ENCODE measurements at places on chromosomes 5 and 9.
A peak's percentile ranks its signal among the peaks of the same experiment; 100 is the strongest.

DNA sequence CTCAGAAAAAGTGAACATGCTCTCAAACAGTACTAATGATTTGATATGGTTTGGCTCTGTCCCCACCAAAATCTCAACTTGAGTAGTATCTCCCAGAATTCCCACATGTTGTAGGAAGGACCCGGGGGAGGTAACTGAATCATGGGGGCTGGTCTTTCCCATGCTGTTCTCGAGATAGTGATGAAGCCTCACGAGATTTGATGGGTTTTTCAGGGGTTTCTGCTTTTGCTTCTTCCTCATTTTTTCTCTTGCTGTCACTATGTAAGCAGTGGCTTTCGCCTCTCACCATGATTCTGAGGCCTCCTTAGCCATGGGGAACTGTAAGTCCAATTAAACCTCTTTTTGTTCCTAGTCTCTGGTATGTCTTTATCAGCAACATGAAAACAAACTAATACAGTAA is 401.3 kb downstream of the BNC2 start:
- no peak for DNase-seq

DNA sequence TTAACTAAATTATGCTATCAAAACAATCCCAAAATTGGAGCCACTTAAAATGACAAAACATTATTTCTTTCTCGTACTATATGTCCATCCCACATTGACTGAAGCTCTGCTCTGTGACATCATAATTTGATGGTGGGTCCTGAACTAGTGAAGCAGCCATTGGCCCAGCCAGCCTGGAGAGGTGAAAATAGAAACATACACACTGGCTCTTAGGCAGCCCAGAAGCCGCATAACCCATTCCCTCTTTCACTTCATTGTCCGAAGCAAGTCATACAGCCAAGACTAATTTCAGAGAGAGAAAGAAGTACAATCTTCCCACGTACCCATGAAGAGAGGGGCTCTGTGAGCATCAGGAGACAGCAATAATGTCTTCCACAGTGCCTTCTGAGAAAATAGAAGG is 342.5 kb downstream of the NFIB start:
- no peak for DNase-seq

GRCh38 chr5:146049704-146050026 is 55.7 kb downstream of the PLAC8L1 start:
- no peak for DNase-seq

GRCh38 chr5:146076455-146076854 is 28.9 kb downstream of the PLAC8L1 start:
- no peak for DNase-seq

DNA sequence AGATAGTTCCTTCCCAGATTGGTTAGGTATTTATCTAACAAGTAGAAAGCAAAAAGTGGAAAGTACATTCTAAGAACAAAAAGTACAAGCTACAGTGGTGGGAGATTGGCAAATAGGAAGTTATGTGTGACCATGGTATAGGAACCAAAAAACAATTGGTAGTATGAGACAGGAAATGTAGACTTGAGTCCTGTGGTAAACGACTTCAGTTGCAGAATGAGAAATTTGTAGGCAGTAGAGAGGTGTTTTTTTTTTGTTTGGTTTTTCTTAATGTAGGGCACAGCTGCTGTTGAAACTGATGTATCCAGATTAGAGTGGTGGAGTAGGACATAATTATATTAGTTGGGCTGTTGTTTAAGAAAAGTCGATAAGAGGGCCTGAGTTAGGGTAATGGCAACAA is 72.0 kb downstream of the CCNH start:
- DNase-seq: no peak

DNA sequence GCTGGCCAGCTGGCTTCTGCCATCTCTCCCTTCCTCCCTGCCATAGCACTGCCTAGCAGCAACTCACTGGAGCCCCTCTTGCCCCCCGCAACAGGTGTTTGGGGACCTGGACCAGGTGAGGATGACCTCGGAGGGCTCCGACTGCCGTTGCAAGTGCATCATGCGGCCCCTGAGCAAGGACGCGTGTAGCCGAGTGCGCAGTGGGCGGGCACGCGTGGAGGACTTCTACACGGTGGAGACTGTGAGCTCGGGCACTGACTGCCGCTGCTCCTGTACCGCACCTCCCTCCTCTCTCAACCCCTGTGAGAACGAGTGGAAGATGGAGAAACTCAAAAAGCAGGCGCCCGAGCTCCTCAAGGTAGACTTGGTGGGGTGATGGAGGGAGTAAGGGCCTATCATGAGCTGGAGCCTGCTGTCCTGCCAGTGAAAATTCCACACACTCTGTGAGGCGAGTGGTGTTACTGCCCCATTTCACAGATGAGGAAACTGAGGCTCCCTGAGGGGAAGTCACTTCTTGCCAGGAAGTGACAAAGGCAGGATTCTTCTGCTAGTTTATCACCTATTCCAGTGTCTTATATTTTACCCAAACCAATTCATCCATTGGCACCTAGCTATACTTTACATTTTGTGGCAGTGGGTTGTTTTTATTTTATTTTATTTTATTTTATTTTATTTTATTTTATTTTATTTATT is 10.1 kb downstream of the OLFML2A start:
- DNase-seq: peak; percentile 4

GRCh38 chr5:22621084-22621483 is 232.1 kb downstream of the CDH12 start:
- no peak for DNase-seq

- DNase-seq: no peak
Measured at GRCh38 chr9:130583271-130583670, 3.9 kb downstream of the FUBP3 start.

DNA sequence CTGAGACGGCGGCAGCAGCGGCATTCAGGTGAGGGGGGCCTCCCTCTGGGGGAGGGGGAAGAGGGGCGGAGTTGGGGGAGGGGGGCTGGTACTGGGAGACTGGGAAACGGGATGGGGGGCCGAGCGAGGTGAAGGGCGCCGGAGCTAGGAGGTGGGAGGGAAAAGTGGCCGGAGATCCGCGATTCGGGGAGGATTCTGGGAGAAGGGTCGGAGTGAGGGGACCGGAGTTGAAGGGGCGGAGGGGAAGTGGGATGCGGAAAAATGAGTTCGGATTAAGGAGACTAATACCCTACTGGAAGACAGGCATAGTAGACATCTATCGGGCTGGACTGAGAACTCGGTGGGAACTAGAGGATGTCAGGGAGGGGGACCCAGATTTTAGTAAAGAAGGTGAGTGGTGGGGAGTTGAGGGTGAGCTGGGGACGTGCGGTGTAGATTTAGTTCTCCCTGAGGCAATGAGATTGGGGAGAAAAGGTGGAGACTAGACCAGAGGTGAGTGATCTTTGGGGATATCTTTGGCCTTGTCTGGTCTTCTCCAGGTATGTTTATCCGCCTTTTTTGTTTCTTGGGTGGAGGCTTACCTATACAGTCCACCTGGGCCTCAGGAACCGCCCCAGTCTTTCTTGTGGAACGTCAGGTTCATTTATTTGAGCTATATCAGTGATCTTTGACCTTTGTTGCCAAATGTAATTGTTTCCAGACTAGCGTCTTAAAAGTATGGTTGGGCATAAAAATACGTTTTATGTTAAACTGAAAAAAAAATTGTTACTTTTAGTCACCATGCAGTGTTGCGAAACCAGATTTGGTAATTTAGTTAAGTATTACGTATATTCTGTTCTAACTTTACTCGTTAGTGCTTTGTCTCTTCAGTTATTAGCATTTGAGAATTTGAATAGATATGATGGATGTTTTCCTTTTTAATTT is 632 bp downstream of the UBAP1 start:
- DNase-seq: peak; percentile 74

GRCh38 chr9:33445389-33446239 is 1.8 kb downstream of the AQP3 start:
- peak; percentile 35 for DNase-seq

DNA sequence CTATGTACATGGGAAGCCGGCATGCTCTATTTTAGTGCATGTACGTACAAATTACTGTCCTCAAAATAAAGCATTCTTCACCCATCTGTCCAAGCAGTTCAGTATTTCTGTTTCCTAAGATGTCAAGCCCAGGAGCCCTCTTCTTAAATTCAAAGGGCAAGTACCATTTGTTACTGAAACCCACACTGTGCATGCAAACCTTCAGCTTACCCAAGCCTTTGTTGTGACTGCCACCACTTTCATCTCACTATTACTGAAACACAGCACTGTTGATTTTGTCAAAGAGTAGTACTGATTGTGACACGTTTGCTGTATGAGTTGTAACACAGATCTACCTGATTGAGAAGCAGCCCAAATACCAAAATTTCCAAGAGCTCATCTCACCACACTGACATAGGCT is 390.4 kb upstream of the IZUMO3 start:
- DNase-seq: no peak

GRCh38 chr9:88725300-88726019 is 190.5 kb downstream of the NXNL2 start:
- no peak for DNase-seq

GRCh38 chr5:179612577-179613459 is 10.7 kb downstream of the HNRNPH1 start:
- DNase-seq: peak; percentile 37

DNA sequence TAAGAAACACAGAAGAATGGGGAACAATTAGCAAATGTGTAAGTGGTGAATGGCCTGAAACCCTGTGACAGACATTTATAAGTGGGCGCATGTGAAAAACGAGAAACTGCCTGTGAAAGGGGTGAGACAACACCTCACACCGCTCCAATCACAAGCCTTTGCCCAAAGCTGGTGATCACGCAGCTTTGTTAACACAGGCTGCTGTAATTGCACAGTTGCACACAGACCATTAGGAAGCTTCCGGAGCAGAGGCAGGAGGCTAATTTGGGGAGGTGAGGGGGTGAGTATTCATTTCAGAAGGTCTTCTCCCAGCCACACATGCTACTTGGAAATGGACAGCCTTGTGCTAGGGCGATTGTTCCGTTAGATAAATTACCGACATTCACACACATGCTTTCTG is 294.0 kb downstream of the MED10 start:
- DNase-seq: no peak

- DNase-seq: peak; percentile 7
Measured at GRCh38 chr5:112329419-112330090, 89.5 kb downstream of the EPB41L4A start.

DNA sequence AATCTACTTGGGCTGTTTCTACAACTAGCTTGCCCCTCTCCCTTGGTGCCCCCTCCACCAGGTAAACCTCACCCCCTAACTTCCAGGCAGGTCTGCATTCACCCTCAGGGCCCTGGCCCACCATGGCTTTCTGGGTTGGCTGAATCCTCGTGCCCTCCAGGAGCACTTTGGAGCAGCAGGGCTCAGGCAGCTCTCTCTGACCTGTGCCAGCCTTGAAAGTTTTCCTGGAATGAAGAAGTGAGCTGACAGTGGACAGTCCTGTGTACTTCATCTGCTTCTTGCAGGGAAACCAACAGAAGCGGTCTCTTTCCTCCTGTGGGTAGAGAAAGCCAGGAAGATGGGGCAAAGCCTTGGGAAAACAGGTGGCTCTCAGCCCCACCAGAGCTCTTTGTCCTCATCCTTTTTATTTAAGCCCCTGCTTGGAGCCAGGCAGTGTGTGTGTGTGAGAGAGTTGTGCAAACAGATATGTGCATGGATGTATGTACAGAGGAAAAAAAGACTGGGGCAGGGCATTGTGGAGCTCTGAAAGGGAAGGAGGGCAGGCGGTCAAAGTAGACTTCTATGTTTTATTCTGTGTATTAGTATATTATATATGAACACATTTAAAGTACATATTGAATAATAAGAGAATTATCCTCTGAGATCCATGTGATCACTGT is 62.3 kb upstream of the SPRY4 start:
- DNase-seq: peak; percentile 17

DNA sequence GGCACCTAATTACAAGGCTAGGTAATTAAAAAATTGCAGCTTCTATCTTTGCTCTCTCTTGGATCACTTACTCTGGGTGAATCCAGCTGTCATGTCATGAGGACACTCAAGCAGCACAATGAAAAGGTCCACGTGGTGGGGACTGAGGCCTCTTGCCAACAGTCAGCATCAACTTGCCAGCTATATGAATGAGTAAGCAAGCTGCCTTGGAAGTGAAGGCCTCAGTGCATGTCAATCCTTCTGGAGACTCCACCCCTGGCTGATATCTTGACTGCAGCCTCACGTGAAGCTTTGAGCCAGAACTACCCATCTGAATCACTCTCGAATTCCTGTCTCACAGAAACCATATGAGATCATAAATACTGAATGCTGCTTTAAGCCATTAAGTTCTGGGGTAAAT is 140.5 kb downstream of the SNX18 start:
- DNase-seq: no peak

GRCh38 chr9:134375430-134376385 is 49.5 kb downstream of the RXRA start:
- peak; percentile 54 for DNase-seq

- no peak for DNase-seq
Measured at GRCh38 chr5:128626536-128627090, 88.6 kb upstream of the FBN2 start.

DNA sequence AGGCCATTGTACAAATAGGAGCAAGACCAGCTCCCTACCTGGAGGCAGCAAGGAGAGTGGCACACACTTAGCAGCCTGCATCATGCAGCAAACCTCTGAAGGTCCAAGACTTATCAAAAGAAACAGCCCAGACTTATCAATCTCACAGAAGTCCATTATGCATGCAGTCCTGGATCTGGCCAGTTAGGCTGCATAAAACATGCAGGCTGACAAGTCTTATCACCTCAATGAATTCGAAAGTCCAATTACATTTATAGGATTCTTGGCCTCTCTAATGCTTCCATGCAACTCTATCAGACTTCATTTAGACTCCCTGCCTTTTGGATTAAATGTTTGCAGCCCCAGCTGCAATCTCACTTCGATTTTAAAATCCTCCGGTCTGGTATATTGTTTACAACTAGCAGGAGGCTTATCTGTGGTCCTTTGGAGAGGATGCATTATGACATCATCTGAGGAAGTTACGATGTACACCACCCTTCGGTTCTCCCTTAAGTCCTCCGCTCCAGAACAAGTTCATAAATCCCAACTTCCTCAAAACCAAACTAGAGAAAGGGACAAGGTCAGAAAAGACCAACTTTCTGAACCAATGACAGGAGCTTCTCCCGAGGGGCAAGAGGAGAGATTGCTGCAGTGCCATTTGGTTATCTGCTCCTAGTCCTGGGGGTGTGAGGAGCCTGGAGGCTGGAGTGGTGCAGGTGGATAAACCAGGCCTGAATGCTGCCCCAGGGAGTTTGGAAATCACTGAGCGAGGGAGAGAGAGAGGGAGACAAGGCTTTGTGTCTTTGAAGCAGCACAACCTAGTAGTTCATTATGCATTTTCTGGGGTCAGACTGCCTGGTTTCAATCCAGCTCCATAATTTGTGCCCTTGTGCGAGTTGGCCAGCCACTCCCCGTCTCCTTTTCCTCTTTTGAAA is 313.9 kb downstream of the TLE1 start:
- no peak for DNase-seq

DNA sequence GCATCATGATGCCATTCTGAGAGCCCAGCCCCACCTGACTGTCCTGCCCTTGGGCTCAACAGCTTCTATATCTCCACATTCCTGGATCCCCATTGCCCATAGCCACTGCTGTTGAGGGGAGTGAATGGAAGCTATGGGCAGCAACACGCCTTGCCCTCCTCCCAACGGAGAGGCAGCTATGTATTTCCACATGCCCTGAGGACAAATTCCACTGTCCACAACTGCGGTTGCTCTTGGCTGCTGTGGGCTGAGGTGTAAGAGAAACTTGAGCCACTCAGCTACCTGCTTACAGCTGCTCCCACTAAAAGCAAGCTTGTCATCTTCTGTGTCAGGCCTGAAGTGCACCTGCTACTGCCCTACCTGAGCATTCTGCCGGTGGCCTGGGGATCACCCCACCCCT is 222.9 kb downstream of the PSAT1 start:
- no peak for DNase-seq

- peak; percentile 75 for DNase-seq
Measured at GRCh38 chr9:97039514-97039860, 545 bp upstream of the CTSV start.

GRCh38 chr5:3634061-3634460 is 38.4 kb downstream of the IRX1 start:
- no peak for DNase-seq

Data from SJCRH30 (cell line).